Adrenal gland (tissue), 19 donors: ENCODE measurements at places on chromosomes 2 and 18.

DNA sequence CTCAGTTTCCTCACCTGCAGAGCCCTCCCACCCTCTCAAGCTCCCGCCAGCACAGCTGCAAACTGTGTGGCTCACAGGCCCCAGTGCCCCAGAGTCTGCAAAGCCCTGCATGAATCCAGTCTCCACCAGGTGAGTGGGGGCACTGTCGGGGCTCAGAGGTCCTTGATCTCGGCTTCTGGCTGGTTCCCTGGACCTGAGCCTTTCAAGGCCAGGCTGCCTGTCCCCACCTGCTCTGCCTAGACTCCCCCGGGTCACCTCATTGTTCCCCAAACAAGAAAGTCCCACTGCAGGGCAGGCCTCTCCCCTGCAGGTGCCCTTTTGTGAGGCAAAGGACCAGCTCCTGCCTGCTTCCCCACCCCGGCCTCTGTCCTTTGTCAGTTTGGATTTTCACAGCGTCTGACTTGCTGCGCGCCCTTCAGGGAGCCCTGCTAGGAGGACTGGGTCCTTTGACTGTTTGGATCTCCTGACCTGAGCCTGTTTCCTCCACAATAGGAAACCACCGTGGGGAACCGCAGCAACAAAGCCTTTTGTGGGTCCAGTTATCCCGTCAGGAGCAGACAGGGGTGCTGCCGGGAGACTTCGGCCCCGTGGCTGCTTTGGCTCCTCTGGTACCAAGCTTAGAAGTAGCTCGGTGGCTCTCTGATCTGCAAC, 200.5 kb upstream of the HDAC4 start:
- no peak for DNase-seq

DNA sequence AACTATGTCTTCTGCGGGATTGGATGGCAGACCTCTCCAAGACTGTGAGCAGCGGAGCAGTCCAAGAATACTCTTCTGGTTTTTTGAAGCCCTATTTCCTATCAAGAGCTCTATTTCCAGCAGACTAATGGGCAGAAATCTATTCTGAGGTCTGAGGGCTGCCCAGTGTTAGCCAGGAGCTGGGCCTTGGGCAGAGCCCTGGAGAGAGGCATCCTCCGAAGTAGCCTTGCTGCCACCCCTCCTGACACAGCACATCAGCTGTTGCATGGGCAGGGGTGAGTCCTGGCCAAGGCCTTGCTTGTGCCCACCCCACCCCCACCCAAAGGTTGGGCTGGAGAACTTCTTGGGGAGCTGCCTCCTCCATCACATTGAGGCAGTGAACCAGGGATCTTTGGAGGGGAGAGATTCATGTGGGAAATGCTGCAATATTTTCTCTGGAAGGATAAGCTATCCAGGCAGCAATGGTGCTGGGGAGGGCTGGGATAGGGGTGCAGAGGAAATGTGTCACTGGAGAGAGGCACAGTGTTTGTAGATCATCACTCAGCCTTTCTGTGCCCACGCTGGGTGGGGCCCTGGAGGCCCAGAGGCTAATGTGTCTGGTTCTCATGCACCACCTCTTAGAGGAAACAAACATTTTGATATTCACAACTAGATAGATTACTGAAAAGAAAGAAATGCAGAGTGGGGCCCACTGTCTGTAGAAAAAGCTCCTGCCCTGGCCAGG, 104.7 kb downstream of the VSNL1 start:
- DNase-seq: no peak

DNA sequence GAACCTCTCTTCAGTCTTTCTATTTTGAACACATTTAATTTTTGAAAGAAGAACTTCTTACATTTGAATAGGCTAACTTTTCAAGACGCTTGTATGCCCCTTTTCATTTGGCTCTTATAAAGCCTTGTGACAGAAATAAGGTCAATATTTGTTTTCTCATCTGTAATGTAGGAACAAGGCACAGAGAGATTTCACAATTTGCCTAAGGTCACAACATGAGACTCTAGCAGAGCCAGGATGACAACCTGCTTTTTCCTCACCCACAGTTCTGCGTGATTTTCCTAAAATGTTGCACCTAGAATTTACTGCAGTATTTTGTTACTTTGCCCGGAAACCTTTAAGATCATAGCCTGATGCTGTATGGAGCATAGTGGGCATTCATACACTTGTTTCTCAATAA, 67.4 kb downstream of the TXNL1 start:
- no peak for DNase-seq

DNA sequence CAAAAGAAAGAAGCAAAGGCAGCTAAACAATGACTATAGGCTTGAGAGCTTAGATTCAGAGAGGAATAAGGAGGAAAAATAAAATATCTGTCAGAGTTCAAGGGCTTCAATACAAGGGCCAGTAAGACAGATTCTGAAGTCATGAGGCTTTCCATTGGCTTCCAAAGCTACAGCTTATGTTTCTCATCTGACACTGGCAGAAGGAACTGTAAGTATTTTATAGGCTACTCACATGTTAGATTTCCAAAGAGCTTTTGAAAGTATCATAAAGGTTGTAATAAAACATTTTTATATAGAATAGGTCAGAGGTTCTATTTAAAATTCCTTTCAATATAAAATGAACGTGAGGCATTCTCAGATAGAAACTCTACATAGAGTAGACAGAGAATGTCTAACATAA, 746.6 kb upstream of the NXPH2 start:
- no peak for DNase-seq

GRCh38 chr2:195636890-195637289, 20.1 kb upstream of the SLC39A10 start:
- DNase-seq: no peak
